Suppressor macrophage (primary cell): ENCODE measurements at places on chromosomes 5 and 9.

- DNase-seq, result no peak
Observed at GRCh38 chr9:20702570-20702969, 18.5 kb downstream of the FOCAD start.

- DNase-seq, result no peak
Observed at GRCh38 chr9:135447126-135447525, 32.5 kb upstream of the PPP1R26 start.

DNA sequence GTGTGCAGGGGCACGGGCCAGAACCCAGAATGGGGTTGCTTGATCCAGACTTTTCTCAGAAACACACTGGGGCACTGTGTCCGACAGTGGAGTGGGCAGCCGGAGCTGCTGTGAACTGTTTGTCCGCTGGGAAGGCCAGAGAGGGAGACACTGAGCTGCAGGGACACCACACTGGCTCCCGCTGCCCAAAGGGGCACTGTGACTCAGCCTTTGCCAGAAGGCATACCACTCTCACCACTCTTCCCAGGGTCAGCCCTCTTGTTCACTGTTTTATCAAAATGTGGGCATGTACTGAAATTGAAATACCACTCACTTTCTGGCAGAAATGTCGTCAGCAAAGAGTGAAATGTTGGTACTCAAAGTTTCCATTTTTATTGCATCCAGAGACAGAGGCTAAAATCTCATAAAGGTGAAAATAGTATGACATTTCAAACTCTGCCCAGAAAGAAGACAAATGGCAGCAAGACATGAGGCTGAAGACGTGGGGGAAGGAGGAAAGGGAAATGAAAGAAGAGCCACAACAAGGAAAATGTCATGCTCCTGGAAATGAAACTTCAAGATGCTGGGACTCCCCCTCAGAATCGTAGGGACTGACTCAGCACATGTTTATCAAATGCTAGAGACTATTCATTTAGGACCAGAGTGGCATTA is 4.5 kb upstream of the IL7R start:
- peak; percentile 15 for DNase-seq

- no peak for DNase-seq
Observed at GRCh38 chr5:38258319-38259061, at the start of gene EGFLAM. Gene EGFLAM, plus strand, starts transcription at chr5:38258559. Its CDS starts 196 bp downstream, at chr5:38258755.

DNA sequence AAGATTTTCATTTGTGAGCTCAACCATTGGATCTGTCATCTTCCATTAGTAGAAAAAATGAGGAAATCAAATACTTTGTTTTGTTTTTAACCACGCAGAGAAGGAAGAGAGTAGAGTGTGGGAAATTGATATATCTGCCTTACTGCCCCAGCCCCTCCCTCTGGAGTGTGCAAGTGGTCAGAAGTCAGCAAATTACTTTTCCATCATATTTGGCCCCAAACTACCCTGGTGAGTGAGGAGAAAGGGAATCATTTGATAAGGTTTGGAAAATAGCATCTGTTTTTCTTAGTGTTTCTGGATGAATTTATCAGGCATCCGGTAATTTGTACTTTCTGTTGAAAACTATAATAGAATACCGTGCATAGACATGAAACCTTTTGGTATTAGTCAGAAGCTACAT is 327.4 kb downstream of the MARCHF11 start:
- no peak for DNase-seq

GRCh38 chr5:173984218-173984617 is 4.8 kb upstream of the C5orf47 start:
- DNase-seq, result no peak

GRCh38 chr9:98602839-98603500 is 105.8 kb downstream of the GABBR2 start:
- DNase-seq, result no peak

DNA sequence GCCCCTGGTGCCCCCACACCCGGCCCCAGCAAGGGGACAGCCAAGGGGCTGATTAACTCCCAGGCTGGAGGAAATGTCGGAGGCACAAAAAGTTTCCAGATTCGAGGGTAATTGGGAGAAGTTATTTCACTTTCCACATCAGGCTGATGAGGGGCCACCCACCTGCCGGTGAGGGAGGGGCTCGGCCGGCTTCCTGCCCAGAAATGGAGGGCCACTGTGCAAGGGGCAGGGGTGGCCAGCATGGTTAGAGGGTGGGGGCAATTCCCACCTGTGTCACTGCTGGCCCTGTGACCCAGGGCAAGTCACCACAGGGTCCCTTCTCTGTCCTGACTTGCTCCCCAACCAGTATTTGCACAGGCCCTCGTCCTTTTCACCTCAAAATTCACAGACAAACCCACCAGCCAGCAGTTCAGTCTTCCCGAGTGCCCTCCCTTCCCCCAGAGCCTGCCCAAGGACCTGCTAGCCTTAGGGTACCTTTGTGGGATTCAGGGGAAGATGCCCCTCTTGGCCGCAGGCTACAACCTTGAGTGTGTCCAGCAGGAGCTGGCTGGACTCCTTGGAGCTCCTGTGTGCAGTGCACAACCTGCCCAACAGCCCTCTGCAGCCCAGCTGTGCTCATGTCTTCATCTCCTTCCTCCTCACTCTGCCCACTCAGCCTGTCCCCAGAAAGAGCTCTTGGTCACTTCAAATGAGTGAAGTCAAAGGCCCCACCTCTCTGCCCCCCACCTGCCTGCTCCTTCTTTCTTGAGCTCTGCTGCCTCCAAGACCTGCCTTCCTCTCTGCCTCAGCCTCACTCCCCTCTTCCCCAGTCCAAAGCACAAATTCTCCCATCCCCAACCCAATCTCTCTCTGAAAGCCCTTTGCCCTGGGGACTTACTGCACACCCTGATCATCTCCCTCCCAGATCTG is 130.5 kb downstream of the BARX1 start:
- no peak for DNase-seq

- DNase-seq, result peak; percentile 77
Observed at GRCh38 chr9:136656795-136657611, 5.7 kb upstream of the EGFL7 start.

GRCh38 chr9:95879591-95879990 is 4.1 kb downstream of the ERCC6L2 start:
- DNase-seq, result no peak
